ENCODE measurements at places on chromosomes 3 and 15.
A peak's percentile ranks its signal among the peaks of the same experiment; 100 is the strongest.

- DNase-seq, result no peak
These were observed 141.1 kb downstream of the NR1D2 start for GRCh38 chr3:24086206-24086605.

DNA sequence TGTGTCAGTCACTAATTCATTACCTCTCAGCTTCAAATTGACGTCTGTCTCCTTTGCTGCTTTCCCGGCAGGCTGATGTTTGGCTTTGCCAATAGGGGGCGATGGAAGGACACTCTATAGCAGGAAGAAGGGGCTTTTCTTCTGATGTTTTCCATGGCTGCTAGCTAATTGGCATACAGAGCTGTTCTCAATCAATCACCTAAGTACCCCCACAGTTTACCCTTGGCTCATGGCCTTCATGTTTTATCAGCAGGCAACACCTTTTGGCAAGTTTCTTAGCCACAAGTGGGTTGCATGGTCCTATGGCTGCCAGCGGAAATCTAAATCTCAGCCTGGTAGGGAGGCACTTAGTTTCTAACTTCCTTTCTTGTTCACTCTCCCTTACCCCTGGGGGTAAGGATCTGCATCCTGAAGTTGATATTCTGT is 45.0 kb downstream of the ESYT3 start:
- peak; percentile 58 for DNase-seq

GRCh38 chr3:45679805-45680204 is 9.4 kb upstream of the SACM1L start:
- no peak for DNase-seq

- no peak for DNase-seq
These were observed 61.5 kb downstream of the ABTB1 start for GRCh38 chr3:127734181-127734720.

- no peak for DNase-seq
These were observed 146.0 kb downstream of the IL20RB start for GRCh38 chr3:137103739-137104138.

DNA sequence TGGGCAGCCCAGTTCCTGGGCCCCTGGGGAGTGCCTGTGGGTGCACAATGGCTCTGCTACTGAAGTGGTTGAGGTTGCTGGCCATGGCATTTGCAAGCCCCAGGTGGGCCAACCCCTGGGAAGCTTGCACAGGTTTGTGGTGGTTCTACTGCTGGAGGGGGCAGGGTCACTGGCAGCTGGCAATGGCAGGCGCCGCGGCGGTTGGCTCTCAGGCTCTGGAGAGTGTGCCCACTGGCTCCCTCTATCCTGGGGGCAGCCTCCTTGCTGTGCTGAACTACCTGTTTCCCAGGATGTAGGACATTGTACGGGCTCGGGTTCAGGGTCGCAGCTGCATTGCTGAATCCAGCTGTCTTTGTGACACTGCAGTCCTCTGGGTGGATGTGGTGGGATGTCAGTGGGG is 180.2 kb upstream of the HES1 start:
- no peak for DNase-seq

DNA sequence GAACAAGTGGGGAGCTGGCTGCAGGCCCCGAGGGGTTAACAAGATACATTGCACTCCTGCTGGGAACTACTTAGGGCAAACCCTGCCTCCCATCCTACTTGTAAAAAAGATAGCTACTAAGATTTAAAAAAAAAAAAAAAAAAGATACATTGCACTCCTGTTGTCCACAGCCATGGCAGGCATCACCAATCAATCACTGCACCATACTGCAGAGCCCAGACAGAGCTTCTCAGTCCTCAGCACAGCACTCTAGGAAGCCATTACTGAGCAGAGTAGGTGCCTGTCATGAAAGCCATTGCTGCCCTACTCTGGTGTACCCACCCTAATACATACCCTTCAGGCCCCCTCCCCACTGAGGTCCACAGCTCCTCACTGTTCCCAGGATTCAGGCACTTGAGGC is 64.8 kb downstream of the RASGRF1 start:
- DNase-seq, result no peak

DNA sequence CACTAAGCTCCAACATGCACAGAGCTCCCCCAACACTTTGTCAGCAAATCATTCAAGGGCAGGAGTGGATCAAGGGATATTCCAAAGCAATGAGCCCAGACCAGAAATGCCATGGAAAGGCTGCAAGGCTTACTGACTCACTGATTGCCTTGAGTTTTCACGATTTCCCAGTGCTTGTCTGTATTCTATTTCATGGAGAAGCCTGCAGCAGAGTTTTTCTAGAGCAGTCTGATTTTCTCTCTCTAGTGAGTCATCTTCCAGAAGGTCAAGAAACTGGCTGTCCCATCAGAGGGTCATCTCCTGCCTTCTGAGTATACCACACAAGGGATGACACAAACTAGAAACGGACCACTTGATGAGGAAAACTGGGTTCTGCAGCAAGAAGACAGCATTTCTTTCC is 16.5 kb downstream of the LMCD1 start:
- no peak for DNase-seq

DNA sequence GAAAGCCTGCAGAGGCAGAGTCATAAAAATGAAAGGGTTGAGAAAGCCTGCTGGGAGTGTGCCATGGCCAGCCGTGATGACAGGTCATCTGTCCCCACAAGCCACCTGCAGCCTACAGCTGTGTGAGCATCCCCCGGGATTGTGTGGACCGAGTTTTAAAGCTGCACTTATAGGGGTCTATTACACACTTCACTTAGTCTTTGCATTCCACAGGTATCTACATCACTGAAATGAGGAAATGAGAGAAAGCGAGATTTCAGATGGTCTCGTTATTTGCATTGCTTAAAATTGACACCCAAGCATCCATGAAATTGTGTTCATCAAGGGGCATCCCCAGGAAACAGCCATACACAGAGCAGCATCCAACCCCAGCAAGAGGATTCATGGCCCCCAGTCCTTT is 137.6 kb upstream of the TRIM42 start:
- no peak for DNase-seq

DNA sequence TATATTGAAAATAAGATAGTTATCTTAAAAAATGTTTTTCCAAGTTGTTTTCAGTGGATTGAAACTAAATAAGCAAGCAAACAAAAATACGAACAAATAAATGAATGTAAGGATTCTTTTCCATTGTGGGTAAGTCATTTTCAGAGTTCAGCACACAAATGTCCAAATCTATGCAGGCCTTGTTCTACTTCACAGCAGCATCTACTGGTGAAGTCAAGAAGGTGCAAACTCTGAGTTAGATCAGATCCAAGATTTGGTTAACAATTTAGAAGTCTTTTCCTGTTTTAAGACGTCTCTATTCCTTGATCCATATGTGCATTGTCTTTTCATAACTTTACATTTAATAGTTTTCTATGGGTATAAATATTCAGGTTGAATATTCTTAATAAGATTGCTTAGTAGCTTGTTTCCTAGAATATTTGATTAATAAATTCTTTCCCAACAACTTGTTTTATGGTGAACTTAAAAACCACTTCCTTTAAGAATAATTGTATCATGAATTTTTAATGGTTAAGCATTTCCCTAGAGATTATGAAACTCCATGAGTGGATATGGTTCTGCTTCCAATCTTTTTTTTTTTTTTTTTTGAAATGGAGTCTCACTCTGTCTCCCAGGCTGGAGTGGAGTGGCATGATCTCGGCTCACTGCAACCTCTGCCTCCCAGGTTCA is 10.5 kb downstream of the PTX3 start:
- peak; percentile 41 for DNase-seq

DNA sequence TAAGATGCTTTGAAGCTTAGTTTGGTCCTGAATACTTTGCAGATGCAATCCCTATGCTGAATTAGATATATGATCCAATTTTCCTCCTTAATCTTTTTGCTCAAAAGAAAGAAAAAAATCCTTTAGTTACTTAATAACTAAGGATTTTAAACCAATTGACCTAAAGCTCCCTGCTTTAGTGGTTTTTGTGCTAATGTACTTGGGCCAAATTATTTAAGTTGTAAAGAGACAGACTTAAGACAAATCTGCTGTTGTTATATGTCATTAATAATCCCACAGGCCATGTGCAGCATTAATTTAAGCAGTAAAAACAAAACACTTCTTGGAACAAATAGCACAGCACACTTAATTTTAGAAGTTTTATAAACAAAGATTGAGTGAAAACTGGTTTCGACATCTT is 776.1 kb upstream of the SEMA6D start:
- no peak for DNase-seq

DNA sequence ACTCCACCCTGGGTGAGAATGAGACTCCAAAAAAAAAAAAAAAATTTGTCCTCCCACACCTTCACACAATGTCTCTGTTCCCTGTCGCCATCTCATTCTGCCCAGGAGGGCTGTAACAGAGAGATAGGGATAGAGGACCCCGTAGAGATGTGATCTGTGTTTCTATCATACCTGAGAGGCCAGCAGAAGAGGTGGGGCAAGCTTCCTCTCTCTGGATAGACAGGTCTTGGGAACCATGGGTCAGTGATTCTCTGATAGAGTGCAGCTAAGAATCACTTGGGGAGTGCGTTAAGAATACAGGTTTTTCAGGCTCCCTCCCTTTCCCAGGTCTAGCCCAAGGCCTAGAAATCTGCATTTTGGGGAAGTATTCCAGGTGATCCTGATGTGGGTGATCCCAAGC is 8.3 kb downstream of the CA12 start:
- DNase-seq, result no peak

DNA sequence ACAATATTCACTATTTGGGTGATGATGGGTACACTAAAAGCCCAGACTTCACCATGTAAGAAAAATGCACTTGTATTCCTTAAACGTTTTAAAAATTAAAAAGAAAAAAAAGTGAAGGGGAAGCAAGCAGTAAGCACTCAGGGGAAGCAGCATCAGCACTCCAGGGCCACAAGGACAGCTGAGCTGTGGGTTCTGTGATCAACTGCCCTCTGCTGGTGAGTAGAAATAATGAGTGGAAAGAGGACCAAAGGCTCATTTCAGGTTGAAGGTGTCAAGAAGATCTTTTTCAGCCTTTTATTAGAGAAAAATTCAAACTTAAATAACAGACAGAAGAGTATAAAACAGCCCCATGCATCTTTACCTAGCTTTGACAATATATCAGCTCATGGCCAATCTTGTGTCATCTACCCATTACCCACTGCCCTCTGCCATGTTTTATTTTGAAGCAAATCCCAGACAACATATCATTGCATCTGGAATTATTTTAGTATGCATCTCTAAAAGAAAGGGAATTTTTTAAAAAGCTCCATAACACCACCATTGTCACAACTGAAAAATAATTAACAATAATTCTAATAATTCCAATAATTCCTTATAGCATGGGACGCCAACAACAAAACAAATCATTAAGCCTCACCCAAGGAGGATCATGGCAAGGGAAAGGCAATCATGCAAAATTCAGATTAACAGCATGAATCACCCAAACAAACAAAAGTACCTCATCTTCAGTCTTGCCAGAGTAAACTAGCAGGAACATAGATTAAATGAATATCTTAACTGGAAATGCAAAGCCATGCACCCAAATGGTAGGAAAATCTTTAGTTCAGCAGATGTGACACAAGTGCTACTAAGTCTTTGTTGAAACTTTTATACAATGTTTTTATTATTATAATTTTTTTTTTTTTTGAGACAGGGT is 42.5 kb downstream of the TAMM41 start:
- peak; percentile 61 for DNase-seq

- no peak for DNase-seq
These were observed 15.8 kb downstream of the CSPG4 start for GRCh38 chr15:75696854-75697259.

- DNase-seq, result no peak
These were observed 666 bp upstream of the SEMA3F start for GRCh38 chr3:50154476-50154839.

DNA sequence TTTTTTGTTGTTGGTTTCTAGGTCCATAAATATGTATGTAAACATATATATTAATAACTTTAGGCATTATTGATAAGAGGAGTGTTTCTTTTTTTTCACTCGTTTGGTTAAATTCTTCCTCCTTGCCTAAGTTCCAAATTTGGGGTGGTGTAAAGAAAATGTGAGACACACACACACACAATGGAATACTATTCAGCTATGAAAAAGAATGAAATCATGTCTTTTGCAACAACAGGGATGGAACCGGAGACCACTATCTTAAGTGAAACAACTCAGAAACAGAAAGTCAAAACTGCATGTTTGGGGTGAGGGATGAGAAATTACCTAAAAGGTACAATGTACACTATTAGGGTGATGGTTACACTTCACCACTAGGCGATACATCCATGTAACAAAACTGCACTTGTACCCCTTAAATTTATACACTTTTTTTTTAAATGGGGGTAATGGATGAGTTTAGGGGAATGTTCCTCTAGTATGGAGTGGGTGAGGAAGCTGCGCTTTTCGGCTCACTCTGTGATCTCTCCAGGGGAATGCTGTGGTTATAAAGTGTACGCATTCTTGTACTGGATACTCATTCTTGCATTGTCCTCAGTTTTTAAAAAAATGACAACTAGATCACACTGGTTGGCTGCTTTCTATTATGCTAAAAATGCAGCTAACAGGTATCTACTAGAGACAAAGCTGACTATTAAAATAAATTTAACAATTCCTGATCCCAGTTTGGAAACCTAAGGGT is 50.8 kb upstream of the PPARG start:
- no peak for DNase-seq

GRCh38 chr3:33490641-33491241 is 50.5 kb upstream of the UBP1 start:
- DNase-seq, result no peak

GRCh38 chr15:96336596-96337364 is 6.3 kb downstream of the NR2F2 start:
- no peak for DNase-seq

GRCh38 chr3:154074966-154075365 is 46.2 kb upstream of the ARHGEF26 start:
- no peak for DNase-seq

- no peak for DNase-seq
These were observed 8.8 kb upstream of the MYO5A start for GRCh38 chr15:52537459-52537858.

DNA sequence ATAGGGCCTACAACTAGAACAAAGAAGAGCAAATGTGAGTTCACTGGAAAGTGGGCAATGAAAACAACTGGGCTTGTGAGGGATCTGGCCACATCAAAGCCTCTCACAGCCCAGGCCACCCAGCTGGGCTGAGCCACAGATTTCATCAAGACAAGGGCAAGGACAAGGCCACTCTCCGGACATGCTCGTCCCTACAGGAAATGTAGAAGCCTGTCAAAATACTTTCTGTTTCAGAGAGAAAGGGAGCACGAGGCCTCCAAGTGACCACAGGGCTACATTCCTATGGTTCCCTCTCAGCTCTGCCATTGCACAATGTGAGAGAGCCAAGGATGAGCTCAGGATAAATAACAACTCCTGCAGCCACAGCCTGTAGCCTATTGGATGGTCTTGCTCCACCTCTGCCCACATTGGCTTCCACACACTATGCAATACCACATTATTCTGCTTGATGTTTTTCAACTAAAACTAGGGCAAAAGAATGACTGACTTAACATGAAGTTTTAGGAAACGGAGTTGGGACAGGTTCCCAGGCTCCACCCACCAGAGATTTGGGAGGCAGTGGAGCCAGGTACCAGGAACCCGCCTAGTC is 12.1 kb downstream of the TBC1D2B start:
- DNase-seq, result peak; percentile 84

- peak; percentile 49 for DNase-seq
These were observed 16.2 kb upstream of the XIRP1 start for GRCh38 chr3:39208463-39209055.

- DNase-seq, result peak; percentile 27
These were observed at the start of gene GREM1 for GRCh38 chr15:32717426-32718226. Gene GREM1, plus strand, starts transcription at chr15:32718004. Its CDS starts 12,687 bp downstream, at chr15:32730691.
